Muscle of back (tissue), 13 donors: ENCODE measurements at places on chromosomes 5 and 9. TPM values are rescaled to one million over a fixed set of nuclear protein-coding genes. Genes with fewer than 3 reads are reported as not detected.

DNA sequence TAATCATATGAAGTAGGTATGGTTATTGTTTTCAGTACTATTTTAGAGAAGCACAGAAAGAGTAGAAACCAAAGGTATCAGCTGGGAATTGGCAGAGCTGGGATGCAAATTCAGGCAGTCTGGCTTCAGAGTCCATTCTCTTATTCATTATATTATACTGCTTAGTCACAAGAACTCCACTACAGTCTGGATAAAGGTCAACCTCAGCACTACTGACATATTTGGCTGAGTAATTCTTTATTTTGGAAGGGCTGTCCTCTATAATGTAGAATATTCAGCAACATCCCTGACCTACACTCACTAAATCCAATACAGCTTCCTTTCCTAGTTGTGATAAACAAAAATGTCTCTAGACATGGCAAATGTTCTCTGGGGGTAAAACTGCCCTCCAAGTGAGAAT, 37.6 kb downstream of the PTGER4 start:
- DNase-seq: no peak

DNA sequence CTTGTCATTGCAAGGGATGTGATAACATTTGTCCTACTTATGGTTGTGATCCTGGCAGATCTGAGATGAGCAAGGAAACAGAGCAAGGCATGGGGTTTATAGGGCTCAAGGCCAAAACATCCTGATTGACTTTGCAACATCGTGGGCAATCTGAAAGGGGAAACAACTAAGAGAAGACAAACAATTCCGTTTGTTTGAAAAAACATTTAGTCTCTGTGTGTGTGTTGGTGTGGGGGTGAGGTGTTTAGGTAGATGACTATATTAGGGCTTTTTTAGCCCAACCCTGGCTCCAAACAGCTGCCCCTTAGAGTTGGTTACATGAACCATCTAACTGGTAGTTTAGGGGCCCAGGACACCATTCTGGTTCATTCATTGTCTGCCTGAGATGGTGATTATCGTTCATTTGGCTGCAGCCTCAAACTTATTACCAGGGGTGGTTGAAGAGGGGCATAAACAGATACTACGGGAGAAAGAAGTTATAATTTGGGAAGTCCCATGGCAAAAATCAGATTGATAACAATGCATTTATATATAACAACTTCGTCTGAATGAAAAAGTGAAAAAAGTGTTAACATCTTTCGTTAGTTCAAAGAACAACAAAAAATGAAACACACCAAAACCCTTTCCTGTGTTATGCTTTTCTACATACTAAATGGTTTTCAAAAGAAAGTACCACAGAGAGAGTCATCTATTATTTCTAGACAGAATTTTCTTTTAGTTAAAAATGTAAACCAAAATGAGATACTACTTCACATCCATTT, 5.7 kb downstream of the FYB1 start:
- DNase-seq: no peak

DNA sequence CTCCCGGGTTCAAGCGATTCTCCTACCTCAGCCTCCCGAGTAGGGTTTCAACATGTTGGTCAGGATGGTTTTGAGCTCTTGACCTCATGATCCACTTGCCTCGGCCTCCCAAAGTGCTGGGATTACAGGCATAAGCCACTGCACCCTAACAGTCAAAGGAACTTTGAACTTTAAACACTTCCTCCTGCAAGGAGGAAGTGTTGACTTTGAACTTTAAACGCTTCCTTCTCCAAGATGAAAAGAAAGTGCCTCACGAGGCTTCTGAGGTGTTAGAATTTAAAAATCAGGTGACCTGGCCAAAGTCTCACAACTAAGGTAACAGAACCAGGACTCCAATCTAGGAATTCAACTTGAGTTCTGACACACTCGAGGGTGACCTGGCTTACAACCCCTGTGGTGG, 150.9 kb downstream of the BRINP1 start:
- DNase-seq: no peak

DNA sequence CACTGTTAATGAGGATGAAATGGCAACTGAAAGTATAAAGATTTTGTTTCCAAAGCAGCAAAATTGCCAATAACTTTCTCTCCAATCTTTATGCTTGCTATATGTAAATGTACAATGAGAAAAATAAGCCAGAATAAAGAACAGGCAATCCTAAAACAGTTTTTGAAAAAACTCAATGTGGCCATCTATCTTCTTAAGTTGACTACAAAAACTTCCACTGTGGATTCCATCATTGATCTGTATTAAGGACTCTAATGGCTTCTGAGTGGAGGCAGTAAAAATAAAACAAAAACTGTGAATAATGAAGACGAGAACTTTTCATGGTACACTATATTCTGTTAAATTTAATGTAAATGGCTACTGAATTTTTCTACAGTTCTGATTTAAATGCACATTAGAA, 382.9 kb downstream of the TMEM232 start:
- no peak for DNase-seq

DNA sequence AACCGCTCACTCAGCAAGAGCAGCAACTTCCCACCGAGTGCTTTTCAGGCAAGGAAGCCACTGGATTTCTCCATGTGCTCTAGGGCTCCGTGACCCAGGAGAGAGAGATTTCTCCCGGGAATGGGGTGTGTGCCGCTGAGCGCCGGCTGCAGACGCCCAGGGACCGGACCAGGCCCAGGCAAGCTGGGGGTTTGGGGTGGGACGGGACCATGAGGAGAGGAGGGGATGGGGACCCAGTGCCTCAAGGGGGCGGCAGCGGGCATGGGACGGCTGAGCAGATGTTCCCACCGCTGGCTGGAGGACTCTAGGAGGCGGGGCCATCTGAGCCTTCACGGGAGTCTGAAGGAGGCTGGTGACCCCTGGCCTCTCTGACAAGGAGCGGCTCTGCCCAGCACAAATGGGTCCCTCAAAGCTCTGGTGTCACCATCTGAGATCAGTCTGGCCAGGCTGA, 8.5 kb downstream of the LCN9 start:
- no peak for DNase-seq

DNA sequence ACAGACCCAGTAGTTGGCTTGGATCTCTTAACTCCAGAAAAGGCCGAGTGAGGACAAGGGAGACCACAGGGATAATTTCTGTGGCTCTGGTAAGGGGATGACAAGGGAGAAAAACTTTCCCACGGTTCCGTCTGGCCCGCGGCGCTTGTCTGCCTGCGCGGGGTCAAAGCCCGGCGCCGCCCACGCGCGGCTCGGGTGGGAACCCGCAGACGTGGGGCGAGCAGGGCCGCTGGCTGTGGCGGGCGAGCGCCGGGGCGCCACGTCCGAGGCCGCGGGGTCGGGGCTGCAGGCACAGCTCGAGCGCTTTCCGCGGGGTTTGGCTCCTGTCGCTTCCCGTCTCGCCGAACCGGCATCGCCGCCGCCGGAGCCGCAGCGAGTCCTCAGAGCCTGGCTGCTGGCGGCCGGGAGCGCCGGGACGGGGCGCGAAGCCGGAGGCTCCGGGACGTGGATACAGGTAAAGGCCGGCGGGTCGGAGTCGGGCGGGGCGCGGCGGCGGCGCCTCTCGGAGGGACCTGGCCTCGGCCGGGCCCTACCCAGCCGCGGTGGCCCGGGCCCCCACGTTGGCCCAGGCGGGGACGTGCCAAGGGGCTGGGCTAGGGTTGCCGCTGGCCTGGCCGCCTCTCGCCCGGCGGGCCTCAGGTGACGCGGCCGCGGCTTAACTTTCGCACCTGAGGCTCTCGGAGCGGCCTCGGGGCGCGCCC, at the start of gene RNF180:
TSS of gene RNF180 (plus strand) at position 344 of the 701 bp plus-strand sequence. CDS start 34,965 bp downstream, outside the sequence.
- DNase-seq: peak; percentile 36

Gene RNF130
- polyA plus RNA-seq: 42.1 TPM
